ENCODE measurements at places on chromosomes 11 and 22. TPM values are rescaled to one million over a fixed set of nuclear protein-coding genes. Genes with fewer than 3 reads are reported as not detected.

CDHR5 gene
- not detected for total RNA-seq

RFPL1 gene
- total RNA-seq: not detected

P2RX6 gene
- not detected for total RNA-seq

USP2 gene
- not detected for total RNA-seq

SLC17A6 gene
- total RNA-seq: not detected

DDI1 gene
- not detected for total RNA-seq

TMEM138 gene
- 35.2 TPM for total RNA-seq

CPT1B gene
- 0.60 TPM for total RNA-seq

MN1 gene
- total RNA-seq: 2.1 TPM

LRRC56 gene
- 0.73 TPM for total RNA-seq

SCGB1C1 gene
- total RNA-seq: not detected

APOBEC3H gene
- 0.20 TPM for total RNA-seq

MOV10L1 gene
- total RNA-seq: 6.7 TPM

H19 gene
- 6.5 TPM for total RNA-seq

NAP1L4 gene
- total RNA-seq: 101 TPM

TSGA10IP gene
- not detected for total RNA-seq

GLYAT gene
- not detected for total RNA-seq

THRSP gene
- not detected for total RNA-seq

OR6T1 gene
- total RNA-seq: not detected

RASSF10 gene
- not detected for total RNA-seq

SHANK2 gene
- total RNA-seq: not detected

PANX2 gene
- total RNA-seq: 0.39 TPM

TMPRSS13 gene
- not detected for total RNA-seq

SPINDOC gene
- total RNA-seq: 30.0 TPM

SCUBE1 gene
- 0.30 TPM for total RNA-seq

SAAL1 gene
- 20.4 TPM for total RNA-seq

PNPLA2 gene
- total RNA-seq: 22.6 TPM

PKDREJ gene
- total RNA-seq: not detected

GLB1L3 gene
- not detected for total RNA-seq

KCNC1 gene
- not detected for total RNA-seq

TIGD3 gene
- 0.30 TPM for total RNA-seq

HSPA8 gene
- 2,164 TPM for total RNA-seq

OR8G5 gene
- total RNA-seq: not detected

MB gene
- not detected for total RNA-seq

MRGPRX4 gene
- total RNA-seq: not detected
